Activated naive CD8-positive, alpha-beta T cell treated with anti-CD3 and anti-CD28 coated beads, Interleukin-2, amount 10 ng/mL, durations not matched to agents 7 days and 5 days (primary cell): ENCODE measurements at places on chromosomes 4 and X. TPM values are rescaled to one million over a fixed set of nuclear protein-coding genes. Genes with fewer than 3 reads are reported as not detected.
A peak's percentile ranks its signal among the peaks of the same experiment; 100 is the strongest.

DNA sequence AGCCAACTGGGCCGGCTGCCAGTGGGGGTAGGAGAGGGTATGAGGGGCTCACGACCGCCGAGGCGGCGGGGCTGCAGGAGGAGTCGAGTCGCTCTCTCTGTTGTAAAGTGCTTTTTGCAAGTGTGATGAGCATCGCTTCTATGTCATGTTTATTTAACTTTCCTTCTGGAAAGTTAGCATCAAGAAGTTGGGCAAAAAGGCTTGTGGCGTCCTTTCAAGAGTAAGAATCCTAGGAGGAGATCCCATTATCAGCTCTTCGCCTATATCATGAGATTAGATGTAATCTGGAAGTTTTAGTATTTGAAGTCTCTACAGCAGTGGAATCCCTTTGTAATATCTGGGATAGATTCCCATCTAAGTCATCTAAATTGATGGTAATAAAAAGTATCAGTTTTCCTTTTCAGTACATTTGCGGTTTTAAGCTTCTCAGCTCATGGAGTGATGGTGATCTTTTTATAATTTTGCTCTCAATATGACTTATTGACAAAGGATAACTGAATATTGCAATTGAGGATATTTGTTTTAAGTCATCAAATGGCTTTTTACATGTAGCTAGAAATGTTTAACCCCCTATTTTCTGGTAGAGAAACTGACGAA, 1.7 kb downstream of the GALNT7 start:
- DNase-seq = no peak
- H3K27me3 ChIP-seq = no peaks in the 10 kb centered on the region
- peaks cover 49% of the 10 kb centered on the region for H3K4me1 ChIP-seq
- peak overlapping the region; percentile 85 for H3K4me3 ChIP-seq
- peaks cover 5% of the 10 kb centered on the region for H3K36me3 ChIP-seq

DNA sequence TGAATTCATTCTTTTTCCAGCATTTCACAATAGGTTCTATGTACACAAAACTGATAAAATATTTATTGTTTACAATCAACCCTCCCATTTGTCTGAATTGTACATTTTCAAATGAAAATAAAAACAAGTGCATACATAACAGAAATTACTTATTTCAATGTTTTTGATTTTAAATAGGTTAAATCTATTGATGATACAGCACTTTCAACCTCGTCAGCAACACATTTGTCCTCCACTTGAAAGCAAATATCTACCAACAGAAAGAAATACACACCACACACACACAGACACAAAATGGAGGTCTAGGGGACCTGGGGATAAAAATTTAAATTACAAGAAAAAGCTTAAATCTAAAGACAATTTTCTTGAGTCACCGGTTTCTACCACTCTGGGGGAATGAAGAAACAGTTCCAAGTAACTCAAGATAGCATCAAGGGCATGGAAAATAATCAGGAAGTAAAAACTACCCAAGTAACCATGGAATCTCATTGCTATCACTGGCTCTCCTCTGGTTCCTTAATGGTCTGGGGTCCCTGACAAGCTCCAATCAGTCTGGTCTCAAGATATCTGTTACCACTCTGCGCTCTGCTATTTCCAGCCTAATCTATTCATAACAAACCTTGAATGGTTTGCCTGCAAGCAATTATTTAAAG, 27.6 kb downstream of the ANKRD17 start:
- peaks cover 36% of the 10 kb centered on the region for H3K36me3 ChIP-seq
- DNase-seq = no peak
- H3K27me3 ChIP-seq = no peaks in the 10 kb centered on the region
- H3K27ac ChIP-seq = no peak overlapping the region

DNA sequence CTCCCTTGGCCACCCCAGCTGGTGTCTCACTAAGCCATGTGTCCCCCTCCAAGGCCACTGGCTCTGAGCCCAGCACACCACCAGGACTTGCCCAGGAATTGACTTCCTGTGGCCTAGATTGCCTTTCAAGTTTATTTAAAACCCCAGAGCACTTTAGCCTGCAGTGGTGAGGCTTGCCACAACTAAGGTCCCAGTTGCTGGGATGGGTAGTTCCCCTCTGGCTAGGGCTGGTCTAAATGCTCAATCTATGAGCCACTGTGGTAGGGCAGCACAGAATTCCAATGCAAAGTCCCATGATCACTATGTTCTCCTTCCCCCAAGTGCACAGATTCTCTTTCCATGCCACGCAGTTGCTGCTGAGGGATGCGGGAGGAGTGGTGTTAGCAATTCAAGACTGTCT, 61.1 kb upstream of the HCCS start:
- no peaks in the 10 kb centered on the region for H3K27me3 ChIP-seq
- no peak for DNase-seq
- no peaks in the 10 kb centered on the region for H3K4me1 ChIP-seq
- H3K4me3 ChIP-seq = no peak overlapping the region
- H3K36me3 ChIP-seq = no peaks in the 10 kb centered on the region

DNA sequence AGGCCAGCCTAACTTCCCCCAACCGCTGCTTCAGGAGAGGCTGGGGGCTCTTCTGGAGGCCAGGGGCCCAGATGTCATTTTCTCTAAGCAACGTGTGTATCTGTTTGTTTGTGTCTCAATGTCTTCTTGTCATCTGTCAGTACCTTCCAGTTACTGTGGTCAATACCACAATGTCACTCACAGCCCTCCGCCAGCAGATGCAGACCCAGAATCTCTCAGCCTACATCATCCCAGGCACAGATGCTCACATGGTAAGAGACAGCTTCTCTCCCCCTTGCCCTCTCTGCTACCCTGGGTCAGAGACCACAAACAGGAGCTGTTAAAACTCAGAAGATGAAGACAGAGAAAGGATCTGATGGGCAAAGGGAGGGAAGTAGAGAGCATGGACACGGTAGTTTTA, 5.0 kb downstream of the XPNPEP2 start:
- H3K27ac ChIP-seq = peak overlapping the region; percentile 98
- H3K4me3 ChIP-seq = peak overlapping the region; percentile 75
- H3K27me3 ChIP-seq = no peaks in the 10 kb centered on the region
- peaks cover 46% of the 10 kb centered on the region for H3K4me1 ChIP-seq

GRCh38 chrX:54529151-54529550, 868 bp upstream of the GNL3L start:
- peak overlapping the region; percentile 96 for H3K27ac ChIP-seq
- H3K4me1 ChIP-seq = peaks cover 20% of the 10 kb centered on the region
- peak overlapping the region; percentile 88 for H3K4me3 ChIP-seq
- H3K36me3 ChIP-seq = peaks cover 15% of the 10 kb centered on the region

DNA sequence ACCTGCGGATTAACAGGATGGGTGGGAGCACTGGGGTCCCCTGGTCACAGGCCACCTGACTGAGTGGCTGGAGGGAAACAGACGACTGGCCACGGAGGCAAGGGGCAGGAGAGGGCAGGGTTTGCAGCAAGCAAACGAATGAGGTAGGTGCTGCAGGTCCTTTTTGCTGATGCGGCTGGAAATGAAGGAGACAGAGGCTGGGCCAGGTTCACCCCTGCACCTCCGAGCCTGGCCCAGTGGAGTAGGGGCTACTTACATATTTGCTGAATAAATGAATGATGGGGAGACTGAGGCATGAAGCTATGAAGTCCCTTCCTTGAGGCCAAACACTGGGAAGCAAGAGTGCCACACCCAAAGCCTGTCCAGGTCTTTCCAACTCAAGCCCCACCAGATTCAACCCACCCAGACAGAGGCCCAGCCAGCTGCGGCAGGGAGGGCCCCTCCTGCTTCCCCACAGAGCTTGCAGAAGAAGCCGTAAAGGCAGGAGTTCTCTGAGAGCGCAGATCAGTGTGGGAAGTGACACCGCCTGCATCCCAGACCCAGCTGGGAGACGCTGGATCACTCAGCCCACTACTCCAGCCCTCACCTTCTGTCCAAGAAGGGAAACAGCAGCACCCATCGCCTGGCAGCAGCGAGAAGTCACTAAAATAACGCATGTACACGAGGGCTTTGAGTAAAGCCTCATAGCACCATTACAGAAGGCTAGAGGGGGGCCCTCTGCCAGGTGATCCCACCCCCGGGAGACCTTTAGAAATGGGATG, 36.1 kb upstream of the C4orf50 start:
- no peak overlapping the region for H3K4me3 ChIP-seq
- H3K36me3 ChIP-seq = peaks cover 7% of the 10 kb centered on the region
- H3K27me3 ChIP-seq = no peaks in the 10 kb centered on the region

DNA sequence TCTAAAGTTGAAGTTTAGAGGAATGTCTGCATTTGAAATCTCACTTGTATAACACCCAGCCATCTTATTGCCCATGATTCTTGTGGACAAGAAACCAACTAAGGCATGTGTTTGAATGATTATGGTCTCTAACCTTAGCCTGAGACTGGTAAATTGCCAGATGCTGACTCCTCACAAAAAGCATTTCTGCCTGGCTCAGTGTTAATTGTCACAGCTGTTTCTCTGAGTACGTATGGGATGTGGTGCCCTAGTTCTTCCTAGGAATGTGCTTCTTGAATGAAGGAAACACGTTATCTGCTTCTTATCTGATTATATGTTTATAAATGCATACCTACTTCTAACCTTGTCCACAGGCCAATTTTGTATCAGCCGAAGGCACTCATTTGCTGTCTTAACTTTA, 63.1 kb upstream of the NDP start:
- no peak overlapping the region for H3K4me3 ChIP-seq
- H3K27ac ChIP-seq = no peak overlapping the region
- DNase-seq = no peak
- H3K27me3 ChIP-seq = no peaks in the 10 kb centered on the region
- H3K4me1 ChIP-seq = peaks cover 8% of the 10 kb centered on the region

GRCh38 chr4:168208957-168209614, 109.5 kb downstream of the DDX60 start:
- no peak overlapping the region for H3K4me3 ChIP-seq
- H3K36me3 ChIP-seq = peaks cover 51% of the 10 kb centered on the region
- no peak overlapping the region for H3K27ac ChIP-seq
- no peaks in the 10 kb centered on the region for H3K4me1 ChIP-seq
- no peak for DNase-seq
- no peaks in the 10 kb centered on the region for H3K27me3 ChIP-seq

- no peaks in the 10 kb centered on the region for H3K36me3 ChIP-seq
- H3K4me3 ChIP-seq = no peak overlapping the region
- no peak for DNase-seq
- peaks cover 5% of the 10 kb centered on the region for H3K27me3 ChIP-seq
These were observed 76.1 kb downstream of the CLDN22 start for GRCh38 chr4:183244019-183244418.

- peaks cover 62% of the 10 kb centered on the region for H3K27me3 ChIP-seq
- peaks cover 13% of the 10 kb centered on the region for H3K4me1 ChIP-seq
- H3K4me3 ChIP-seq = peak overlapping the region; percentile 11
- H3K36me3 ChIP-seq = peaks cover 4% of the 10 kb centered on the region
These were observed 989 bp upstream of the PCDH10 start for GRCh38 chr4:133147921-133148689.

- H3K27me3 ChIP-seq = no peaks in the 10 kb centered on the region
- no peak for DNase-seq
- H3K4me3 ChIP-seq = no peak overlapping the region
- H3K36me3 ChIP-seq = peaks cover 7% of the 10 kb centered on the region
These were observed 34.8 kb downstream of the POLA1 start for GRCh38 chrX:24728530-24728929.

GRCh38 chr4:144399927-144400326, 246.0 kb upstream of the HHIP start:
- no peak overlapping the region for H3K4me3 ChIP-seq
- no peaks in the 10 kb centered on the region for H3K4me1 ChIP-seq
- H3K36me3 ChIP-seq = no peaks in the 10 kb centered on the region
- H3K27me3 ChIP-seq = no peaks in the 10 kb centered on the region
- no peak for DNase-seq
- no peak overlapping the region for H3K27ac ChIP-seq

DNA sequence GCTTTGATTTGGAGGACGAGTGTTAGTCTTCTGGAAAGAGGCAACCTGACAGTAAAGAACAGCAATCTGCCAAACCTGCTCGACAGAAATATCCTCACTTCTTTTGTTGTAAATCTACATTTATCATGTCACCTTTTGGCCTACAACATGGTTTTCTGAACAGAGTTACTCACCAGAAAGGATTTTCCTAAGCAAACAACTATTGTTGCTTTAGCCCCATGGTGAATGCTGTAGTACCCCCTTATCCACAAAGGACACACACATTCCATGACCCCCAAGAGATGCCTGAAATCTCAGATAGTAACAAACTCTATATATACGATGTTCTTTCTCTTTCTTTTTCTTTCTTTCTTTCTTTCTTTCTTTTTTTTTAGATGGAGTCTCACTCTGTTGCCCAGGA, 42.7 kb downstream of the TMEM150C start:
- no peak overlapping the region for H3K4me3 ChIP-seq
- DNase-seq = no peak
- H3K36me3 ChIP-seq = no peaks in the 10 kb centered on the region
- no peak overlapping the region for H3K27ac ChIP-seq
- H3K4me1 ChIP-seq = no peaks in the 10 kb centered on the region
- peaks cover 6% of the 10 kb centered on the region for H3K27me3 ChIP-seq

- H3K4me3 ChIP-seq = no peak overlapping the region
- no peaks in the 10 kb centered on the region for H3K36me3 ChIP-seq
- no peaks in the 10 kb centered on the region for H3K27me3 ChIP-seq
- DNase-seq = no peak
- H3K27ac ChIP-seq = no peak overlapping the region
- H3K4me1 ChIP-seq = no peaks in the 10 kb centered on the region
These were observed 46.0 kb downstream of the ANKRD50 start for GRCh38 chr4:124666496-124666895.

GRCh38 chrX:28120072-28120471, 138.8 kb upstream of the DCAF8L1 start:
- H3K27ac ChIP-seq = no peak overlapping the region
- no peak for DNase-seq
- H3K36me3 ChIP-seq = no peaks in the 10 kb centered on the region
- no peaks in the 10 kb centered on the region for H3K27me3 ChIP-seq
- no peaks in the 10 kb centered on the region for H3K4me1 ChIP-seq

Gene SFRP2
- not detected for total RNA-seq

Gene HPF1
- total RNA-seq = 16.5 TPM

Gene RBM3
- total RNA-seq = 164 TPM

Gene LDB2
- total RNA-seq = not detected

Gene SOWAHB
- total RNA-seq = 0.09 TPM

Gene PNMA6F
- total RNA-seq = not detected

Gene NOA1
- 22.4 TPM for total RNA-seq

Gene RAI2
- total RNA-seq = not detected
